ENCODE measurements at places on chromosomes 11 and 22. TPM values are rescaled to one million over a fixed set of nuclear protein-coding genes. Genes with fewer than 3 reads are reported as not detected.

Gene CALCA
- not detected for total RNA-seq

Gene ZNF74
- 6.5 TPM for total RNA-seq

Gene CRYBA4
- not detected for total RNA-seq

Gene MCAM
- 91.7 TPM for total RNA-seq

Gene UPK3A
- not detected for total RNA-seq

Gene OR10A2
- total RNA-seq = not detected

Gene CDC45
- 32.2 TPM for total RNA-seq

Gene DNAJB7
- total RNA-seq = not detected

Gene PIK3C2A
- 22.3 TPM for total RNA-seq

Gene PARVA
- total RNA-seq = 31.1 TPM

Gene MLC1
- total RNA-seq = not detected

Gene SCN3B
- total RNA-seq = not detected

Gene OR4C5
- total RNA-seq = not detected

Gene PGA3
- 0.39 TPM for total RNA-seq

GRCh38 chr11:31676280-31676982 lies 134.7 kb downstream of the PAX6 start:
- DNase-seq = no peak

DNA sequence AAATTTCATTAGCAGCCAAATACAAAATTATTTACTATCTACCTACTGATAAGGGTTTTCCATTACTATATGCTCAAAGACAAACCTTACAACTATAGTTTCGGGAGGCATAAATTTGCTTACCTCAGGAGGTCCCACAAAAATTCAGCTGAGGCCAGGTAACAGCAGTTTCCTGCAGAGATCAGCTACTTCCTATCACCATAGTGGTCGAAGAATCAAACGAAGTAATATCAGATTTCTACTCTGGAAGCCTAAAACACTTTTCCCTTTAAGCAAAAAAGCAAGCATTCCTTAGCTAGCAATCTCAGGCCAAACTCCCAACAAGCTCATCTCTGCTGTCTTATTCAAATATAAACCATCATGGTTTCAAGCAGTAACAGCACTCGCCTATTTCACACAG lies 3.1 kb downstream of the NAP1L4 start:
- no peak for DNase-seq

DNA sequence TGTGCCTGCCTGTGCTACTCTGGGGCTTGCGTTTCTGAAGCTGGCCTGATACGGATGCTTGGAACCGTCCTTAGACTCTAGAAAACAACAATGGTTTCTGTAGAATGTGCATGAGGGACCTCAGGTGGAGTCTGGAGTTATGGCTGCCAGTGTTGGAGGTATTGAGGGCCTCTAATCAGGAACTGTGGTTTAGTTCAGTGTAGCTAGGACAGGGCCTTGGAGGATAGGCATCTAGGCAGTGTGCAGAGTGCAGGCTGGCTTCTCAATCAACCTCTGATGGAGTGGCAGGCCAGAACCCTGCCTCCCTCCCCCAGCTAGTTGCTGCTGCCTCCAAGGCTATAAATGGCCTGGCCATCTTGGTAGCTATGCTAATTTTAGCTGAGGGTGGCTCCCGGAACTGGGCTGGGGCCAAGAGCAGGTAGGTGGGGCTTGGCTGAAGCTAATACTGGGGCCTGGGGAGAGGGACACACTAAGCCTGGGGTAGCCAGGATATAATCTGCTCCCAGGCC lies 4.0 kb downstream of the STIM1 start:
- DNase-seq = no peak

DNA sequence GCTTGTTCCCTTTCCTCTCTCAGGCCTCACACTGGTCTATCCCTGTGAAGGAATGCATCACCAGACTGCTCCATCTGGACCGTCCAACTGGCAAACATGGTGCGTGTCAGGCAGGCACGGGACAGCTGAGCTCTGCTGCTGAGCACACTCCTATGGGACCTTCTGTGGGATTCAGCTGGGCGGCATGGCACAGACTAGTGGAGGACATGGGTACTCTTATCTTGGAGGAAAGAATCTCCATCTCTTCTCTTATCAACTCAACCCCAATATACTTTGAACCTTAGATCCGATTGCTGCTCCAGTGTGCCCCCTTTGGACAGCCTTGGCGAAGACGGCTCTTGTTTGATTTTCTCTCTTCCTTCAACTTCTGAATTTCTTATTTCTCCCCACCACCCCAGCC lies 593.6 kb downstream of the ETS1 start:
- peak; percentile 19 for DNase-seq

- no peak for DNase-seq
These were observed 47.9 kb upstream of the IGSF9B start for GRCh38 chr11:134004496-134005172.

GRCh38 chr11:79362206-79362757 lies 78.5 kb downstream of the TENM4 start:
- no peak for DNase-seq

- peak; percentile 55 for DNase-seq
These were observed 25.8 kb downstream of the MRGPRD start for GRCh38 chr11:68954836-68955606.

GRCh38 chr11:64850979-64851567 lies 6.6 kb upstream of the CDC42BPG start:
- DNase-seq = peak; percentile 76

- no peak for DNase-seq
These were observed 37.6 kb downstream of the SYT13 start for GRCh38 chr11:45248501-45249011.

DNA sequence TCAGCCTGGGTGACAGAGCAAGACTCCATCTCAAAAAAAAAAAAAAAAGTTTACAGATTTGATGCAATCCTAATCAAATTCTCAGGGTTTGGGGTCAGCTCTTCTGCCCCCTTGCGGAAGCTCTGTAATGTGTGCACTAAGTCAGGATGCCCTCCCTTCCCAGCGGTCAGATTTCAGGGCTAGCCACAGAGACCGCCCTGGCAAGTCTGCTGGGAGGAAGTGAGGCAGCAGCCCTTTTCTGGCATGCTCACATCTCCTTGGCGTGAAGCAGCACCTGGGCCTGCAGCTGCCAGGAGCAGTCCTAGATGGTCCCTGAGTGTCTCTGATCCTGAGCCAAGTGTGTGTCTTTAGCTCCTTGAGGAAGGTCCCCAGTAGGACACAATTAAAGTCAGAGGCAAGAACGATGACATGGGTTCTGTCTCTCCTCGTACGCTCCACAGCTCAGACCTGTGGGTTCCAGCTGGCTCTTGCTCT lies 10.9 kb upstream of the APOBEC3C start:
- DNase-seq = peak; percentile 82

GRCh38 chr11:77813256-77813655 lies 7.3 kb downstream of the RSF1 start:
- DNase-seq = peak; percentile 37

DNA sequence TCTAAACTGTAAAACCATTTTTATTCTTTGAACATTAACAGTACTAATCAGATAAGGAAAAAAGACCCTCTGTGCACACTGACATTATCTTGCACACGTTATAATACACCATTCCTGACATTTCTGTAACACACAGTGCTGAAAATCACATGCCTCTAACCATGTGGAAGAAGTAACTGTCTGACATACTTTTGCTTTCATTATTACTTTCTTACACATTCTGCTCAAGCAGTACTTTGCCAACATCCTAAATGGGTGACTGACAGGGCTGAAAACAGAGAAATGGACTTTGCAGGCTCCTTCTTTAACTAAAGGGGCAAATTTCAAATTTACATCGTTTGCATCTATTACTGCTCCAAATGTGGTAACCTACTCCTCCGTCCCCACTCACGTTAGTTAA lies 22.8 kb upstream of the TP53AIP1 start:
- DNase-seq = peak; percentile 8

GRCh38 chr11:35511666-35512065 lies 13.8 kb downstream of the PAMR1 start:
- DNase-seq = peak; percentile 80

DNA sequence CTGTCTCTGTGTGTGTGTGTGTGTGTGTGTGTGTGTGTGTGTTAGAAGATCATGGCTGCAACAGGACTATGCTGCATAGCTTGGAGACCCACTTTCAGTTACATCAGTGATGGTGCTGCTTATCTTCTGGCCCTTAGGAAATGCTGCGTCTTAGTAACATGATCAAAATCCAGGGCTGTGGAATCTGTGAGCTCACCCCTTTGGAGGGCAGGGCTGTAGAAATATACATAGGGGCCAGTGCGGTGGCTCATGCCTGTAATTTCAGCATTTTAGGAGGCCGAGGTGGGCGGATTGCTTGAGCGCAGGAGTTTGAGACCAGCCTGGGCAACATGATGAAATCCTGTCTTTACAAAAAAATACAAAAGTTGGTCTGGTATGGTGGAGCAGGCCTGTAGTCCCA lies 151.5 kb upstream of the RASSF10 start:
- DNase-seq = no peak

DNA sequence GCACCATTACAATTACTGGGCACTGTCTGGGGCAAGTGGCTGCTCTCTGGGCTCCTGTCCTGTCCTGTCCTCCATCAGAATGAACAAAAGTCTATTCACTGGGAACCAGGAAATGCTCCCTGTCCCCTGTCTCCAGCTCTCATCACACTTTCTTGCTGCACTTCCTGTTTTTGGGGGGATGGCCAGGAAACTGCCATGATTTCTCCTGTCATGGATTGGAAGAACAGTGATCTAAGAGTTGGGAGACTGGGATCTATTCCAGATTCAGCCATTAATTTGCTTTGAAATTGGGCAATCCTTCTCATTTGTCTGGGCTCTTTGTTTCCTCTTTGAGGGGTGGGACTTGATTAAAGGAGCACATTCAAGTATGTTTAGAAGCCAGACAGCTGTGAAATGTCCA lies 61.4 kb upstream of the KIRREL3 start:
- no peak for DNase-seq

GRCh38 chr22:42792909-42793847 lies 63.9 kb downstream of the ARFGAP3 start:
- no peak for DNase-seq

DNA sequence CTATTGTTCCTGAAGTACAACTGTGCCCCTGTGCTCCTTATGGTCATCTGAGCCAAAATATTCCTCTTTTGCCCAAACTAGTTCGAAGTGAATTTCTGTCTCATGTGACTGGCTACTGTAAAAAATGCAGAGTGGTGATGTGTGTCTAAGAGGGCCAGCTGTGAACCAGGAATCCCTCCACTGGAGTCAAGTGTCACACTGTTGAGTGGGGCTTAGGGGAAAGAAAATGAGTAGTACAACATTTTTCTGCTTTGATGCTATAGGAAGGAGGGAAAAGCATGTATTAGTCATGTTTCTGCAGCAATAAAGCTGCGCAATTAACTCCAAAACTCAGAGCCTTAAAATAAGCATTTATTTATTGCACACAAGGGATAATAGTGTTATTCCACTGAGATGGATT lies 39.8 kb upstream of the HMGXB4 start:
- peak; percentile 58 for DNase-seq

- no peak for DNase-seq
These were observed 162.5 kb upstream of the ISX start for GRCh38 chr22:34903416-34903815.

GRCh38 chr22:31569126-31569525 lies 72.8 kb downstream of the SFI1 start:
- DNase-seq = no peak

GRCh38 chr11:115925568-115926090 lies 421.4 kb upstream of the CADM1 start:
- no peak for DNase-seq

DNA sequence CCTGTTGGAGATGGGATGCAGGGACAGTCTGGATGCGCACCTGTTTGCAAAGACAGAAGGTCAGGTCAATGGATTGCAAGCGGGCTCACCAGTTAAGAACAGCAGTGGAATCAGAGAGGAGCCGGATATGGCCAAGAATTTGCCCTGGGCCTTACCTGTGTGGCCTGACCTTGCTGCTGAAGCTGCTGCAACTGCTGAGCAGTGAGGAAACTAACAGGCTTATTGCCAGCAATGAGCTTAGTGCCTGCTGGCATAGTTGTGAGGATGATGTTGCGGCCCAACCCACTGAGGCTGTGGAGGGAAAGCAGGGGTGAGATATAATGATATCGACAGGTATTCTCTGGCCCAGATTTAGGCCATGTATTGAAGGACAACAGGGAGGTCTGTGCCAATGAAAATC lies 30.6 kb downstream of the NFRKB start:
- no peak for DNase-seq

GRCh38 chr22:23682827-23683355 lies 7.9 kb upstream of the RGL4 start:
- DNase-seq = no peak

GRCh38 chr11:132655187-132655855 lies 877.0 kb downstream of the OPCML start:
- no peak for DNase-seq

Data from RPMI7951 (cell line).